ENCODE measurements at places on chromosomes 11 and 22.

- DNase-seq = no peak
These were observed 25.4 kb upstream of the MUC5B start for GRCh38 chr11:1197431-1197885.

GRCh38 chr11:5092821-5093585, 23.6 kb downstream of the OR52E1 start:
- no peak for DNase-seq

DNA sequence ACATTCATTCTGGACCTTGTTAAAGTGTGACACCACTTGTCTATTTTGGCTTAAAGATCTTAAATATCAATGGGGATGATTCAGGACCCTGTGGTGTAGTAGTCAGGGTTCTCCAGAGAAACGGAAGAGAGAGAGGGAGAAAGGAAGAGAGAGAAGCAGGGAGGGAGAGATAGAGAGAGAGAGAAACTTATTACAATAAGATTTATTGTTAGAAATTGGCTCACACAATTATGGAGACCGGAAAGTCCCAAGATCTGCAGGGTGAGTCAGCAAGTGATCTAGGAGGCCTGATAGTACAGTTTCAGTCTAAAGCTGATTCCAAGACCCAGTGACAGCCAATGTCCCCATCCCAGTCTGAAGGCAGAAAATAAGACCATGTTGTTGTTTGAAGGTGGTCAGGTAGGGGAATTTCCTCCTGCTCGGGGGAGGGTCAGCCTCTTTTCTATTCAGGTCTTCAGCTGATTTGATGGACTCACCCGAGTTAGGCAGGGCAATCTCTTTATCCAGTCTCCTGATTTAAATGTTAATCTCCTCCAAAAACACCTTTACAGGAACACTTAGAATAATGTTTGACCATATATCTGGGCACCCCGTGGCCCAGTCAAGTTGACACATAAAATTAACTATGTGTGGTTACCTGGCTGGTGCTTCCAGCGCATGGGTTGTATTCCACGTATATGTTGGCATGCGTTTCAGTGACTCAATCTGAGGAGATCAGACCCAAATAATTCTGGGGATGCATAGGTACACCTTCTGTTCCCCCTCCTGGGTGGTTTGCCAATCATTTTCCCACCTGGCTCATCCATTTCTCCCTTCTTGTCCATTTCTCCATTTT, 1350.5 kb downstream of the TBC1D22A start:
- DNase-seq = no peak

DNA sequence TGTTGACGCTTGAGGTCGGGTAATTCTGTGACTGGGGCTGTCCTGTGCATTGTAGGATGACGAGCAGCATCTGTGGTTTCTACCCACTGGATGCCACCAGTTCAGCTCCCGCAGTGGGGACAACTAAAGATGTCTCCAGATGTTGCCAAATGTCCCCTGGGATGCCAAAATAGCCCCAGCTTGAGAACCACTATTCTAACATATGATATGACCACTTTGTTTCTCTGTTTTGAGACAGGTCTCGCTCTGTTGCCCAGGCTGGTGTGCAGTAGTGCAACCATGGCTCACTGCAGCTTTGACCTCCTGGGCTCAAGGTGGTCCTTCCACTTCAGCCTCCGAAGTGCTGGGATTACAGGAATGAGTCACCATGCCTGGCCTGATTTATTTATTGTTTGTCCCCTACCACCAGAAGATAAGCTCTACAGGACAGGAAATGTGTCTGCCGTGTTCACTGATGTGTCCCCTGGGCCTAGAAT, 4.4 kb upstream of the MEN1 start:
- no peak for DNase-seq

DNA sequence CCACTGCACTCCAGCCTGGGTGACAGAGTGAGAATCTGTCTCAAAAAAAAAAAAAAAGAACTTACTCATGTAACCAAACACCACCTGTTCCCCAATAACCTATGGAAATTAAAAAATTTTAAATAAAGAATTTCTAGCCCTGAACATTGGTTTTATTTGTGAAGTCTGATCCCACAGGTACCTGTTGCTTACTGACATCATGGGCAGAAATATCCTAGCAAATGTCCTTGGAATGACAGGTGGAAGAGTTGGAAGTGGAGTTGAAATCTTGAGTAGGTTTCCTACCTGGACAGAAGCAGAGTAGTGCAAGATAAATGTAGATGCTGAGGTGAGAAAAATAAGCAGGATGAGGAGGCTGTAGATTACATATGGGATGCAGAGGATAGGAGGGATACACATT, 17.2 kb downstream of the CD3D start:
- no peak for DNase-seq

- DNase-seq = no peak
These were observed 629.0 kb downstream of the BRD1 start for GRCh38 chr22:49198705-49199084.

DNA sequence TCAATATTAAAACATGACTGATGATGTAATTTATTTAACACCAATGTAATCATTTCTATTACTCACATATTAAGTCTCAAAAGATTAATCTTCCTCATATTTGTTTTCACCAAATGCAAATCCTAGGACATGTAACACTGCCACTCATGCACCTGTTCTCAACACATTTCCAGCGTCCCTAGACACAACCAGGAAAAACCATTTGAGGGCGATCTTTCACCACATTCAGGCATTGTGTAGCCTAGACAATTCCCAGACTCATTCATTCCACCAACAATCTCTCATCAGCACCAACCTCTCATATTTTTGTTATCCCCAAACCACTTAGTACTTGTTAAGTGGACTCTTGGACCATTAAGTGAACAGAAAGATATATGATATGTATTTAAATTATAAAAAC, 66.1 kb downstream of the SLC36A4 start:
- no peak for DNase-seq

GRCh38 chr22:39068033-39068785, 8.9 kb upstream of the APOBEC3G start:
- no peak for DNase-seq

- no peak for DNase-seq
These were observed 22.4 kb upstream of the LRRC10B start for GRCh38 chr11:61486011-61486620.

DNA sequence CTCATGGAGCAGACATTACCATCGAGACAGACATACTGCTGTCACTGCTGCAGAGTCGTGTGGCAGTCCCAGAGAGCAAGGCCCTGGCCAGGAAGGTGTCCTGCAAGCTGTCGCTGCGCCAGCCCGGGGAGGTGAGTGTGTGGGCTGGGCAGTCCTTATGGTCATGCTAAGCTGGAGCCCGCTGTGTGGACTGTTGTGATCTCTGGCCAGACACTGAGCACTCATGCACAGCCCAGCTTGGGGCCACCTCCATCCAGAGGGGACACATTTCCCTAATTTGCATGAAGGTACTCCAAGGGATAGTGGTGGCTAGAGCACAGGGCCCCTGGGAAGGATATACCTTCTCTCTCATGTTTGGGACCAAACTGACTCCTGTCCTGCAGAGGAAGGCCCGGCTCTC, 9.6 kb downstream of the ANKK1 start:
- DNase-seq = no peak

DNA sequence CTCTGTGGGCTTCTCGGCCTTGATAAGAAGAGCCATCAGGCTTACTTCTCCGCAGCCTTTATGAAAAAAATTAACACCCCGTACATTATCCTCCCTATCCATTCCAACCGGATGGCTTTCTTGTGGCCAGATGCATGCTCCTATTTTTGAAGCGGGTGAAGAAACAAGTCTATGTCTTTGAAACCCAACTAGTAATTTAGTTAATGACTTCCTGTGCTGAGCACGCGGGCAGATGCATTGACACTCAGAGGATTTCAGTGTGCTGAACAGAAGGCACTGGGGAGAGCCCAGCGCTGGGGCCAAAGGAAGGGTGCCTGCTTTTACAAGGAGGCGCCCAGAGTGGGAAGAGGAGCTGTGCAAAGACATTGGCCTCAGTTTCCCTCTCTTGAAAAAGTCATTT, 53.3 kb downstream of the ARHGAP8 start:
- no peak for DNase-seq

- peak; percentile 44 for DNase-seq
These were observed 21.7 kb downstream of the KIAA0930 start for GRCh38 chr22:45218976-45219375.

DNA sequence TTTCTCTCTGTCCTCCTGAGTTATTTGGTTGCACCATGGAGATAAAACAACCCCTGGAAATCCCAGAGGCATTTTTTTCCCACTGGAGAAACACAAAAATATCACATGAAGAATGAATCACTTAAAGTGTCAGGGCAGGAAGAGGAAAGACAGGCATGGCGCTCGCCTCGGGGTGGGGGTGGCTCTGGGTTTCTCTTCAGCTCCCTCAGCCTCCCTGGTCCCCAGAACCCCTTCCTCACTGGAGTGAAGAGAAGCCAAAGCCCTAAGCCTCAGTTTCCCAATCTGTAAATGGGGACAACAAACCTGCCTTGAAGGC, 938 bp downstream of the SHISAL1 start:
- no peak for DNase-seq

- no peak for DNase-seq
These were observed 5.2 kb upstream of the ARRB1 start for GRCh38 chr11:75356613-75357012.

DNA sequence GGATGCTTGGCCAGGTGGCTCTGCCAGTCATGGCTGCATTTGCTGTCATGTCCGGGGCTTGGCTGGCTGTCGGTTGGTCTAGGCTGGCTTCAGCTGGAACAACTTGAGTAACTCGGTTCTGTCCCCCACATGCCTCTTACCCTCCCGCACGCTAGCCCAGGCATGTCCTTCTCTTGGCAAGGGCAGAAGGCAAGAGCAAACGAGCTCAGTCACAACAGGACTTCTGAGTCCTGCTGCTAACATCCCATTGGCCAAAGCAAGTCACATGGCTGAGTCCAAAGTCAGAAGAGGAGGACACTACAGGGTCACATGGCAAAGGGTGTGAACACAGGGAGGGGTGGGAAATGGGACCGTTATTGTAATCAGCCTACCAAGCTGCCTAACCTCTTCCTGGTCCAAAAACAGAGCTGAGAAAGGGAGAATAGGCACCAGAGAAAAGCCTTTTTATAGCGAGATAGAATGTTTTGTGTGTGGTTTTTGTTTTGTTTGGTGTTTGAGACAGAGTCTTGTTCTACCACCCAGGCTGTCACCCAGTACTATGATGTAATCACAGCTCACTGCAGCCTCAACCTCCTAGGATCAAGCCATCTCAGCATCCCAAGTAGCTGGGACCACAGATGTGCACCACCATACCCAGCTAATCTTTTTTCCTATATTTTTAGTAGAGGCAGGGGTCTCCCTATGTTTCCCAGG, 81.9 kb downstream of the MN1 start:
- no peak for DNase-seq

- DNase-seq = no peak
These were observed 882 bp downstream of the CYB5R2 start for GRCh38 chr11:7672276-7672959.

- no peak for DNase-seq
These were observed 866 bp upstream of the RRM1 start for GRCh38 chr11:4093519-4094347.

- DNase-seq = no peak
These were observed 74.6 kb upstream of the KCNQ1OT1 start for GRCh38 chr11:2774173-2775082.

- no peak for DNase-seq
These were observed 10.5 kb upstream of the MCHR1 start for GRCh38 chr22:40668611-40669411.

DNA sequence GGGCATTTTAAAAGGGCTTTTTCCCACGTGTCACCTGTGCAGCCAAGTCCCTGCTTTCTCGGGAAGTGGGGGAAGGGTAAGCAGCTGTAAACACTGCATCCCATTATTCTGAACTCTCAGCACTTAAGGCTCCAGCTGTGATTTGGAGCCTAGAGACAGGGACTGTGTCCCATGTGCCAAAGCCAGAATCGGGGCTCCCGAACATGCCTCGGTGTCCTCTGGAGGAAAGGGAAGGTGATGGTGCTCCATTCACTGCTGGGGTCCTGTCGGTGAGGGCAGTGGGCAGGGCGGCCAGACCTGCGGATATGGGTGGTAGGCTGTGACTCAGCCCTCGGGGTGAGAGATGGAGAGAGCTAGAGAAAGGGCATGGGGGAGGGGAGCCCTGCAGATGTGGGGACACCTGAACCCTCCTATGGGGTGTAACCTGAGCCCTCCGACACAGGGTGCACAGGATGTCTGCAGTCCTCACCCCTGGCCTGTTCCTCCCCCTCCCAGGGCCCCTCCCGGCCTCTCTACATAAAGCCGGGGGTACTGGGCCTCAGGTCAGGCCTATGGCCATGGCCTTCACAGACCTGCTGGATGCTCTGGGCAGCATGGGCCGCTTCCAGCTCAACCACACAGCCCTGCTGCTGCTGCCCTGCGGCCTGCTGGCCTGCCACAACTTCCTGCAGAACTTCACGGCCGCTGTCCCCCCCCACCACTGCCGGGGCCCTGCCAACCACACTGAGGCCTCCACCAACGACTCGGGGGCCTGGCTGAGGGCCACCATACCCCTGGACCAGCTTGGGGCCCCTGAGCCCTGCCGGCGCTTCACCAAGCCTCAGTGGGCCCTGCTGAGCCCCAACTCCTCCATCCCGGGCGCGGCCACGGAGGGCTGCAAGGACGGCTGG, 31.8 kb downstream of the CAPN1 start:
- no peak for DNase-seq

DNA sequence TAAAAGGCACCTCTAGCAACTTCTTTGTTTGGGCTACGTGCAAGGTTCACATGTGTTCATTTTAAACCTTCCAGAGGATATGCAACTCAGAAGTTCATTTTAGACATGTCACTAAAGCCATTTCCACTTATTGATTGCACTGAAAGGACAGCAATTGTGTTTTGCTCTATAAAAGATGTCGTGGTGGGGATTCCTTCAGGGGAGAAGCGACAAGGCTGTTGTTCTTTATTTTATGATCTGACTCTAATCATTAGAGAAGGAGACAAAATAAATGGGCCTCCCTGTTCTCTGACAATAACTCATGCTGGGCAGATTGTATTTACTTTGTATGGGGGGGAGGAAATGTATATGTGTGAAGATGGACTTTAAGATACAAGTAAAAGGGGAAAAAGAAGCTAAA, 370.1 kb upstream of the ARHGAP42 start:
- no peak for DNase-seq

- no peak for DNase-seq
These were observed 37.0 kb downstream of the CDPF1 start for GRCh38 chr22:46213052-46213451.

DNA sequence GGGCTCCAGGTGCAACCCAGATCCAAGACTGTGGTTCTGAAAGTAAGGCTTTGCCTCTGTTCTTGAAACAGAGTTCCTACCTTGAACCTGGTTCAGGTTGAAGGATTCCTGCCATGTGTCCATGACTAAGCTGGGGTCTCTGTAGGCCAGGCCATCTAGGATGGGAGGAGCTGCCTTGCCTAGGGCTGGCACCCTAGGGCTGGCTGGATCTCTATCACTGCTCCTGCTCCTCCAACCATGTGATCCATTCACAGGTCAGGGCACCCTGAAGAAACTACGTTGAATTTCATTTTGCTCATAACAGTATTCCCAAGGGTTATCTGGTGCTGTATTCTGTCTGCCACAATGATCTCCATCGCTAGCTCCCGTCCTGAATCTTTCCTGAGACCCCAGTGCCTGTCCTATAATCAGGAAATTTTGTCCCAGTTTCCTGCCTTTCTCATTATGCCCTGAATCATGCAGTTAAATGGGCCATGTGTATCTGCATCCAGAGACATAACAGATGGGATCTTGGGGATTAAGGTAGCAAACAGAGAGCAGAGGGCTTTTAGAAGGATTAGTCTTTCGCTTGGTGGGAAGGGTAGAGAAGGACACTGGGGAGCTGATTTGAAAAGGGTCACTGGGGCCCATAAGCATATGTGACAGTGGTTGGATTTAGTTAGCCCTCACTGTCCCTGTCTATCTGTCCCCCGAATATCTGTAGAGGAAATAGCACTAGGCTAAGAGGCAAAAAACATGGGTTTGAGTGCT, 98.2 kb upstream of the MTMR2 start:
- DNase-seq = no peak
